ENCODE measurements at places on chromosomes 7 and 10. TPM values are rescaled to one million over a fixed set of nuclear protein-coding genes. Genes with fewer than 3 reads are reported as not detected.

DNA sequence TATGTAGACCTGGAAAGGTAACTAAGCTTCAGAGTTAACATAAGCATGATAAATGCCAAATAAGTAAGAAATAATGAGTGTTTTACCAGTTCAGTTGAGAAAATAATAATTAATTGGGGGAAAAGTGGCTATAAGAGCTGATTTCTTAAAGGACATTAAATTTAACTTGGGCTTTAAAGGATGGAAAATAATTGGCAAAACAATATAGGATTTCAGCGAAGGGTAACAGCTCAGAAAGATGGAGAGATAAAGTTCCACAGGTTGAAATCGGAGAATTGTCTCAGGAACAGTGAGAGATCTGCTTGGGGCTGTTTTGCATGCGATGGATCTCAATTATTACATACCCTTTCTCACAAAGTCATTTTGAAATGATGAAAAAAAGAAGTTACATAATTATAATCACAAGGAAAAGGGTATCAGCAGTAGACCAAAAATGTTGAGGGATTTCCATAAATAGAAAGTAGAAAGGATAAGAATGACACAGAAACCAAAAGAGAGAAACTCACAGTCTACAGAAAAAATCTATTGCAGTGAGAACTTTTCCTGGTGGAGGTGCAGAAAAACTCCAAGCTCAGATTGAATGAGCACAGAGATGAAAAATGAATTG, 40.1 kb upstream of the ITGB8 start:
- no peak for DNase-seq

- DNase-seq = no peak
Measured at GRCh38 chr10:53930648-53931047, 870.4 kb downstream of the PCDH15 start.

DNA sequence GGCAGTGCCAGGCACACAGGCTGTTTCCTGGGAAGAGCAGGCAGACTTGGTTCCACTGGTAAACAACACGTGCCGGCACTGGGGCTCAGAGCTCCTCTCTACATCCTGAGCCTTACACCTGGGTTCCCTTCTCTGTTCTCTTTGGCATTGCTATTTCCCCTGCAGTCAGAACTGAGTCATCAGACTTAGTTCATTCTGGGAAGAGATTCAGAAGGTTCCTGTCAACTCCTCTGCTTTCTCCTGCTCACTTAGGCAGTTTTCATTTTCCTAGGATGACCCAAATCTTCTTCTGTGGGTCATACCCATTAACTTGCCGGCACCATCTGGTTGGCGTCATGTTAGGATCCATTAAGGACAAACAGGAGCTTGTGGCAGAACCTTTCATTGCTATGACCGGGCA, 33.4 kb upstream of the LRRC18 start:
- no peak for DNase-seq

- DNase-seq = no peak
Measured at GRCh38 chr7:100532165-100533022, 6.6 kb upstream of the AGFG2 start.

DNA sequence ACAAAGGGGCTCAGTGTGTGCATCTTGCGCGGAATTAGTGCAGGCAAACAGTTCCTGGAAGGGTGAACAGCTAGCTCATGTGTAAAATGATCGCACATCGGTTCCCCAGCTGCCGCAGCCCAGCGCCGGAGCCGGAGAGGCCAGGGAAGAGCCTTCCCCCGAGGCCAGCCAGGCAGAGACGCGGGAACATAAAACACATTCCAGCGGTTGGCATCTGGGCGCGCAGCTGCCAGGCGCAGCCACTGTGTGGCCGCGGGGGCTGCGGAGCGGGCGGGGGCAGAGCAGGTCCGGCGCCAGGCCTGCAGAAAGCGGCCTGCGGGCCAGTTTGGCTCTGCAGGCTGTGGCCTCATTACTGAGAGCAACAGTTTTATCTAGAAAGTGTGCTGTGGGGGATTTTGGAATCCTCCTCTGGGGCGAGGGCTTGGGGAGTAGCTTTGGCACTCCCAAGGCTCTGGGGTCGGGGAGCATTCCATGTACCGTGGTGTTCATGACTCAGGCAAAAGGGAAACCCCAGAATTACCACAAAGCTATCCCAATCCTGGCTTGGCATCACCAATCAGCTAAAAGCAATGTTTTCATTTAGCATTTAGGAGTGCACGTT, 74.3 kb downstream of the SAMD9 start:
- no peak for DNase-seq

GRCh38 chr7:39507866-39508551, 58.2 kb upstream of the YAE1 start:
- peak; percentile 23 for DNase-seq

DNA sequence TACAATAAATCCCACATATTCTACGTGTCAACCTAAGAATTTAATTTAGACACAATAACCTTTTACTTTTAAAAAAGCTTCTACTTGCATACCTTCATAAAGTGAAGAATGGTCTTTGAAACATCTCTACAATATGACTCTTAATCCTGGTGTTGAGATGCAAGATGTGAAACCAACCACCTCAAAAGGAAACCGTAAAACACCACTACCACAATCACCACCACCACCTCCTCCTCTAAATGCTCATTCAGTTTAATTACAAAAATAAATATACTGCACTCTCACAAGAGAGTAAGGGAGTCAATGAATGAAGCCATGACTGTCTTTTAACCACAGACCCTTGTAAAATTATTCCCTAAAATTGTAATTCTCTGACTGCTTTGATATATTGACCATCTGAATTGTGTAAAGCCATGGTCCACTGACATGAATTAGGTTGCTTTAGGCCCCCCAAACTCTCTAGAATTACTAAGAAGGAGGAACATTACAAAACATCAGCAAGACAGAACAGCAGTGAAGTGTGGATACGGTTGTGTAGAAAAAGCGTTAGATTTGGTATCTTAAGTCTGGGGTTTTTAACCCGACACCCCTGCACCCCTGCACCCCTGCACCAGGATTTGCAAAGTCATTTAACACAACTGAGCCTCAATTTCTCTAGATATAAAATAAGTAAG, 171.4 kb downstream of the SFMBT2 start:
- peak; percentile 63 for DNase-seq

DNA sequence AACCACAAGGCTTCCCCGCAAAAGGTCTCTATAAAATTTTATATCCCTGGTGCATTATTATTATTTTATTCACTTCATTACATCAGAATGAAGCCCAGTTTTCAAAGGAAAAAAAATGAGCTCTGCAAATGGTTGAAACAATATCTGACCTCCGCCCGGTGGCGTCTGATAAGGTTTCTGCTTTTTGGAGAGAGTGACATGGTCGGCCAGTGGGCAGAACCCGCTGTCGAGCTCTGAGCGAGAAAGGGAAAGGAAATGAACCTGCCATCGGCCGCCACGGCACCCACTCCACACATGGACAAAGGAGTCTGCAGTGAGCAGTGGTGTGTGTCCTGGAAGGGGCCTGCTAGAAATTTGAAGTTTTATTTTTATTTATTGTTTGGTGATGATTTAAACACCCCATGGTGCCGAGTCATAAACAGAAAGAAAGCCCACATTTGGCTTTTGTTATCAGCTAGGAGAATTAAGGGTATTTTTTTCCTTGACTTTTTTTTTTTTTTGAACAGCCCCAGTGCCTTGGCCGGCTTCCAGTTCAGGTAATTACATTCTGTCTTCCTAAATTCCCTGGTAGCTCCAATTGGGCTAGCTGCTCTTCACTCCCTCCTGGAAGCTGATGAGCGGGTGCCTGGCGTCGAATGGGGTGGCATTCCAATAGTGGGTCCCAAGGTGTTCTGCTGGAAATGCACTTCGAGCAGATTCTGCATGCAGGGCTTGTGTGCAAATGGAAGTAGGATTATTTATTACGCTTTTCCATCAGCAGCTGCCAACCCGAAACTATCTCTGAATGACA, 149.4 kb upstream of the MKI67 start:
- no peak for DNase-seq

PLEKHS1 gene
- not detected for total RNA-seq

CADPS2 gene
- total RNA-seq = not detected

Data from activated naive CD4-positive, alpha-beta T cell treated with anti-CD3 and anti-CD28 coated beads for 36 hours (primary cell).